Activated effector memory CD4-positive, alpha-beta T cell treated with Interleukin-2 at 50 U/mL for 16 hours (primary cell): ENCODE measurements at places on chromosomes 3 and 15.

- DNase-seq: no peak
Measured at GRCh38 chr3:2774481-2775249, 335.5 kb downstream of the IL5RA start.

DNA sequence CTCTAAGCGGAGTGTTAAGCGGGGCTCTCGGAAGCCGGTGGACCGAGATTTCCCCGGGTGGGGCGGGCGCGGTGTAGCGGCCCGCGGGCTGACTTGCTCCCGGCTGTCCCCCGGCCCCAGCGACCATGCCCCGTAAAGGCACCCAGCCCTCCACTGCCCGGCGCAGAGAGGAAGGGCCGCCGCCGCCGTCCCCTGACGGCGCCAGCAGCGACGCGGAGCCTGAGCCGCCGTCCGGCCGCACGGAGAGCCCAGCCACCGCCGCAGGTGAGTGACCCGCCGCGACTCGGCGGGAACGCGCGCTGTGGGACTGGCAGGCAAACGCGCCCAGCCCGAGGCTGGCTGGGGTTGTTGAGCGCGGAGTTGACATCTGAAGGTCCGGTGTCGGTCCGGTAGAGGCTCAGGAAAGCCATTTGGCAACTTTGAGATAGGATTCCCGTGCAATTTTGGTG is 1.3 kb downstream of the SMC4 start:
- DNase-seq: no peak

- DNase-seq: no peak
Measured at GRCh38 chr3:2713923-2714322, 396.3 kb downstream of the IL5RA start.

GRCh38 chr15:31461375-31461774 is 134.7 kb downstream of the KLF13 start:
- DNase-seq: no peak

DNA sequence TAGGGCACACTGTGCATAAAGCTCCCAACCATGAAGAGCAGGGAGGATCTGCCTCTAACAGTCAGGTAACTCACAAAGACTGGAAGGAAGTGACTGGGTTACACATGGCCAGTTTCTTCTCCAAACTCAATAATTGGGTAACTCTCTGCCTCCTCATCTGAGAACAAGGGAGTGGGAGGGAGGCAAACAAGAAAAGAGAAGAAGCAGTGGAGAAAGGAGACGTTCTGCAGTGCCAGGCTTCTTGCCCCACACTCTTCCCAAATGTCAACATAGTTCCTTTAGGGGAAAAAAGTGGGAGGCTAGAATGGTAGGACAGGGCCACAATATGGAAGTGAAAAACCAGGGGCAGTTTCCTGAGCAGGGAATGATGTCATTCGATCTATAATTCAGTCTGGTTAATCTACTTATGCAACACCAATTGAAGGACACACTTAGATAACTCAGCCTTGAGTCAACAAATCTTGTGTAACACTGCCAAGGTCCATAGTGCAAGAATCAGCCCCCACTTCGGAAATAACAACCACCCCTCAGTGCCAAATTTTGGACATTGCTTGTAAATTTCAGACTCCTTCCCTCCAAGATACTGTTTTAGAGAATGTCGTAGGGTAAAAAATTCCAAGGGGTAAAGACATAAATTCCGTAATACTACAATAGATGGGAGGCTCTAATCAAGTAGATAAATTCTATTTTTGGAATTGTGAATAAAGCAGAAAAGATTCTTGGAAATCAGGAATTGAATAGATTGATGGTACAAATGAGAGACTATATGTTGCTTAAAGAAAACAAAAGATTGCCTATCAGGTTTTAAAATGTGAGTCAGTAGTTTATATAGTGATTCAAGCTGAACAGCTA is 143.0 kb downstream of the LPP start:
- DNase-seq: no peak

DNA sequence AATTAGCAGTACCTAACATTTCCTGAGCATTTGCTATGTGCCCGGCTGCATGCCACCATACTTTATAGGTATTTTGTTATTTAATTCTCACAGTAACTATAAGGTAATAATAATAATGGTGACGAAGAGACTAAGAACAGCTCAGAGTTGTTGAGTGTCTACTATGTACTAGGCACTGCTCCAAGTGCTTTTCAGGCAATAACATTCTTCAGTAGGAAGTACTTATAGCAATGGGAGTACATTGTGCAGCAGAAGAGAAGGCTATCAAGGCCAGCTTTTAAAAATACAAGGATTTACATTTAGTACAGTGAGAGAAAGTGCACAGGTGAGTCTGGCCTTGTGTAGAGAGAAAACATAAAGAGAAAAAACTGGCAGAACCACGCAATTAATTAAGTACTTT is 647.4 kb downstream of the FHIT start:
- DNase-seq: no peak

- no peak for DNase-seq
Measured at GRCh38 chr3:12643724-12644123, 20.2 kb downstream of the RAF1 start.

DNA sequence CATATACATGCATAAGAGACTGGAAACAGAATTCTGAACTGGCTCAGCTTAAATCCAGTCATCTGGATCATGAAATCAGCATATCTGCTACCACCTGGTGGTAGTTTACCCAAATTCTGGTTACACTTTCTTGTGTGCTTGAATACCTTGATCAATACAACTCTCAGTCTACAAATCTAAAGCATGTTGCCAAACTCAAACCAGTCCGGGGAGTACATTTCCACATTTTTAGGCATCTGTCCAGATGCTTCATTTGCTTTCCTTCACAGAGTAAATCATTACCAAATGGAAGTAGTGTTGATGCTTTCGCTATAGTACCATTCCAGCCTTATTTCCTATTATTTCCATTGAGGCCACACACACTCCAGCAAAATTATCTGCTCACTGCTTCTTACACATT is 126.4 kb downstream of the P2RY1 start:
- DNase-seq: no peak

- DNase-seq: no peak
Measured at GRCh38 chr3:156601497-156601896, 46.6 kb upstream of the SSR3 start.

- DNase-seq: no peak
Measured at GRCh38 chr15:88258093-88258641, 1.6 kb upstream of the NTRK3 start.

DNA sequence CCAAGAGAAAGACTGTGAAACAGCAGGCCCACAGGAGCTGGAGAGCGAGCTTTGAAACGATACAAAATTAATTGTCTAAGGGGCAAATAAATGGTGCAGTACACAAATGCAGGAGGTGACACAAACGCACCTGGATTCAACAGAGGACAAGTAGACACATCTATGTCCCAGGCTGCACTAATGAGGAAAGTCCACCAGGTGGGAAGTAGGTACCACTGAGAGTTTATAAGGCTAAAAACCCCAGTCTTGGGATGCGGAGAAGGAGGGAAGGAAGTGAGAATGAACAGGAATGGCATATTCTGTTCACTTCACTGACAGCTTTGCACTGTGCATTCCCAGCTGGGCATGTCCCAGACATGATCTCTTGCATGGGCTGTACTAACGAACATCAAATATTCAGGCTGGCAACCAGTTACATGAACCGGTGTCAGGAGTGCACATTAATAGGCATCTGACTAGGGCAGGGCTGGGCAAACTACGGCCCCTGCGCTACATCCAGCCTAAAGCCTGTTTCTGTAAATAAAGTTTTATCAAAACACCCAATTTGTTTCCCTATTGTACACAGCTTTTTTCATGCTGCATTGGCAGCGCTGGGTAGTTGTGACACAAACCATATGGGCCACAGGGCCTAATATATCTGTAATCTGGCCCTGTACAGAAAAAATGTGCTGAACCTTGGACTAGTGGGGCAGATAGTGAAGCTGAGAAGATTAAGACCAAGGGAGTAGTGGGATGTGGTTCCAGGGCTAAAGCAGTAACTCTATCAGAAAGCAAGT is 107.0 kb downstream of the IGF2BP2 start:
- DNase-seq: no peak

DNA sequence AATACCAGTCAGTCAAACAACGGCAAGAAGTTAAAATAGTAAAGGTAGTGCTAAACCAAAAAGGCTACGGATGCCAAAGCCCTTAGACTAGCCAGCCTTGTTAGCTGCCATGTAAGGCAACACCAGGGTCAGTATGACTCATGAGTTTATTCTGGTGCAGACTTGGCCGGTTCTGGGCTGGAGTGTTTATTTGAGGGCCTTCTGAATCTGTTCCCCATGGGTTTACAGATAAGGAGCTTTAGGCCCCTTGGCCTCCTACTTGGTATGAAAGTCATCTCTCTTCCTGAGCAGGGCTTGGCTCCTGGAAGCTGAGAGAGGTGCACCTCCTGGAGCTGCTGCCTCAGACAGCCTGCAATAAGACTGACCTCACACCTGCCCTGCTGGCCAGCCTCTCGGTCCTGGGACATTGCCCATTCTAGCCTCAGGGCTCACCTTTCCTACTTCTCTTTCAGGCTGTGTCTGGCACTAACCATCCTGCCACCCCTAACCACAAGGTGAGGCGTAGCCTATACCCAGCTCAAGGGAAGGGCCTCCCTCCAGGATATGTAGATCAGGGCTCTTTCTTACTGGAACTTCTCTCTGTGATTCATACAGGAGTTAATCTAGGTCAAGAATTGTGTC is 10.4 kb upstream of the RTP1 start:
- no peak for DNase-seq

DNA sequence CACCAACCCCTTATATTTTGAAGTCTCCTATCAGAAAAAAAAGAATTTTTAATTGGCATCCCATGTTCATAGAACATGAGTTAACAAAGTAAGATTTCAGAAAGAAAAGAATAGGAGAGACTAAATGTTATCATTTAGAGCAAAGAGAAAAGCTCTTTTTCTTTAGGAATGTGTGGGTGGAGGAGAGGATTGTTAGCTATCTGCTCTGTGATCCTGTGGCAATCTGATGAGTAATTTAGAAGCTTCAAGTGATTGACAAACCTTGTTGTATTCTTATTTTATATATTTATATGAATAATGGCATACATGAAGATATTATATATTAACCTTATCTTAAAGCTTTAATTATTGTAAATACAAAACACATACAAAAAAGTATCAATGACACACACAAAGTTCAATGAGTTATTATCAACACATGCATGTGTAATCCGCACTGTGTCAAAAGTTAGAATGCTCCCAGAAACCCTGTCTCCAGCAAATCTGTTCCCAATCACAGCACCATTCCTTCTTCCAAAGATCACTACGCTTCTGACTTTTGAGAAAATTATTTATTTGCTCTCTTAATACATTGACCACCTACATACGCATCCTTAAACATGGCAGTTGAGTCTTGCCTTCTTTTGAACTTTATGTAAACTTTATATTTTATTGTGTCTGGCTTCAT is 907.4 kb downstream of the MCTP2 start:
- no peak for DNase-seq

DNA sequence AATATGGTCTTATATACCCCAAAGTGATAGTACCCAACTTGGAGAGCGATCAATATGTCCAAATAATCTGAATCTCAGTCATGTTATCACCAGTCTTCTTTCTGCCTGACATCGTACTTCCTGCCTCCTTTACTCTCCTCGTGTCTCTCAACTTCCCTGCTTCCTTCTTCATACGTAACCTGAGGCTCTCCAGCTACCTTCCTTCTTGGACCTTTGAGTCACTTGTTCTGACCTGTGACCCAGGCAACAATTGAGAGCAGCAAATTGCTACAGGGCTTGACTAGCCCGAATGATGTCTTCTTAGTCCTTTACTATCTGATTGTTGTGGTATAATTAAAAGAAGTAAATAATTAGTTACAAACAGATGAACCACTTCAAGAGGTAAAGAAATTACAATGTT is 145.9 kb upstream of the MBNL1 start:
- DNase-seq: no peak

DNA sequence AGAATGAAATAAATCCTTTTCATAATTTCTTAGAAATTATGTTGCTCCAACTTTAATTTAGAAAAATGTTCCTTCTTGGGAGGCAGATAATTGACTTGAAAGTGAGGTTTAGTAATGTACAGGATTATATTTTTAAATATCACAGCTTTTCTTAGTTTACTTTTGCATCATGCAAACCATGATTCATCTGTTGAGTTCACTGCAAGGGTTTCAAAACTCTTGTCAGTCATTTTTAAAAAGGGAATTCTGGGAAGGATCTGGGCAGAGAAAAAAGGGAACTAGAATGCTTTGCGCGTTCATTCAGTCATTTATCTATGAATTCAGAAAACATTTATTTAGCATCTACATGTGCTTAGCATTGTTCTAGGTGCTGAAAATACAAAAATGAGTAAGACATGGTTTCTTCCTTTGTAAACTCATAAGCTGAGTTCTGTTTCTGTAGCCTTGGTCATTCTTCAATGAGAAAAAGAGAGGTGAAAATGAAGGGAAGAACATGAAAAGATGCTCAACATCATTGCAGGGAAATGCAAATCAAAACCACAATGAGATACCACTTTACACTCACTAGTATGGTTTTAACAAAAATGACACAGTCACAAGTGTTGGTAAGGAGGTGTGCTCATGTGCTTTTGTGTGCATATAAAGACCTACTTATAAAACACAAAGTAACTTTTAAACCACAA is 209.1 kb downstream of the NR1D2 start:
- DNase-seq: no peak

- DNase-seq: no peak
Measured at GRCh38 chr15:80550219-80550907, 144.7 kb upstream of the ABHD17C start.

DNA sequence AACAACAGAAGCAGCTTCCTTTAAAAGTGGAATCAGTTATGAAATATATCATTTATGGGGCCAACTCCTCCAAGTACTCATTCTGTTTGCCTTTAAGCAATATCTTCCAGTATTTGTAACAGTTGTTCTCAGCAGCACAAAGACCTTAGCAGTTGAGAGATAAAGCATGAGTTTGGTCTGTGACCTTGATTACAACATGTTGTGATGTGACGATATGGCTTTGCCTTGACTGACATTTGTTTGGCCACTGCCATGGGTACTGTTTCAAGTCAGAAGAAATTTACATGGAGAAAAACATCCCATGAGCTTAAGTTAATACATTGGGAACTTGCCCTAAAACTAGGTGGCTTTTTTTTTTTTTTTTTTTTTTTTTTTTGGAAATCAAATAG is 175.1 kb upstream of the KBTBD8 start:
- no peak for DNase-seq

DNA sequence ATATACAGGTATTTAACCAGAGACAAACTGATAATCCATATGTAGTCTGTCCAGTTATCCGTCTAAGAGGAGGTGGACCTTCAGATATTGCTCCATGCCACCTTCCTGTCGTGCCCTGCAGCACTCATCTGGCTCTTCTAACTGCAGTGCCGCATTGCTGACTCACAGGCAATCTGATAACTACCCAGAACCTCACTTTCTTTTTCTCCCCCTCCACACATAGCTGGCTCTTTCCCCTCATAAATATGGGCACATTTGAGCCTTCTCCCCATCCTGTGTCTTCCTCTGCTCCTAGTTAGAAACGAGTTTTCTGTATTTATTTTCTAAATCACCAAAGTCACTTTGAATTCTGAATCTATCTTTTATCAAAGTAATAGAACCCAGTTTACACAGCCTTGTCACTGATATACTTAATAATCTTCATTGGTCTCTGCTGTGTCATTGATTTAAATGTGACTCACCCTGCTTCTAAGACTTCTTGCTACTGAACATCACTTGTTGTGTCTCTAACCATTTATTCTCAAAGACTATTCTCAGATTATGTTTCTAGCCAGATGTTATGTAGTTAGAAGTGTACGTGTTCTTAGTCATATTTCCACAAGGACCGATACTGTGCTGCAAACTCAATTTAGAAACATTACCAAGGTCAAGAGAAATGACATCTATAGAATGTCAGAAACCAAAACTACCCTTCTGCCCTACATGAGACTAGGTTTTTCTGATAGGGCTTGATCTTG is 17.4 kb upstream of the KCNMB2 start:
- no peak for DNase-seq
